ENCODE measurements at places on chromosomes 12 and 14. TPM values are rescaled to one million over a fixed set of nuclear protein-coding genes. Genes with fewer than 3 reads are reported as not detected.

The NAV3 gene
- not detected for total RNA-seq

The ATL1 gene
- 0.73 TPM for total RNA-seq

The ANKRD33 gene
- not detected for total RNA-seq

The CLEC7A gene
- not detected for total RNA-seq

The IL31 gene
- 3.4 TPM for total RNA-seq

The ANP32D gene
- not detected for total RNA-seq

The FOXG1 gene
- total RNA-seq = not detected

The RNASE7 gene
- not detected for total RNA-seq

The CCDC177 gene
- 0.04 TPM for total RNA-seq

The CCDC196 gene
- not detected for total RNA-seq

The RFLNA gene
- total RNA-seq = not detected

The YEATS4 gene
- total RNA-seq = 39.9 TPM

The TAS2R30 gene
- total RNA-seq = 1.0 TPM

The TSPAN9 gene
- total RNA-seq = 0.29 TPM

The PIWIL1 gene
- not detected for total RNA-seq

The TAS2R46 gene
- total RNA-seq = 0.38 TPM

The INHBC gene
- not detected for total RNA-seq

The BEGAIN gene
- 3.7 TPM for total RNA-seq

The TMEM253 gene
- 0.13 TPM for total RNA-seq

The OTUB2 gene
- total RNA-seq = 0.86 TPM
